ENCODE measurements at places on chromosomes 2 and 18.

- DNase-seq: no peak
Observed at GRCh38 chr2:60317034-60317386, 236.4 kb downstream of the BCL11A start.

DNA sequence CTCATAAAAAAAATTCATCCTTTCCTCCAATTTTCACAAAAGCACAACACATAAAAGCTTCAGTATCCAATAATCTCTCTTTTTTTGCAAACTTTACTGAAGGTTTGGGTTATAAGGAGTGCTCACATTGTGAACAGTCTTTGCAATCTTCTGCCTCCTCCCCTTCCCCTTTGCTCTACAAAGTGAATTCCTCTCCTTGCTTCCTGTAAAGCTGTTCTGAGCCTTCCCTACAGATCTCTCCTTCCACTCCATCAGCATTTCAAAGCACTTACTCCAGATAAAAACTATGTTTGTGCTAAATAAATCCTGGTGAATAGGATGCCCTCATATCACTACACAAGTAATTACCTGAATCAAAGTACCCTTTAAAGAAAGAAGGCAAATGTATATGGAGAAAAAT, 4.6 kb upstream of the PDK1 start:
- no peak for DNase-seq

DNA sequence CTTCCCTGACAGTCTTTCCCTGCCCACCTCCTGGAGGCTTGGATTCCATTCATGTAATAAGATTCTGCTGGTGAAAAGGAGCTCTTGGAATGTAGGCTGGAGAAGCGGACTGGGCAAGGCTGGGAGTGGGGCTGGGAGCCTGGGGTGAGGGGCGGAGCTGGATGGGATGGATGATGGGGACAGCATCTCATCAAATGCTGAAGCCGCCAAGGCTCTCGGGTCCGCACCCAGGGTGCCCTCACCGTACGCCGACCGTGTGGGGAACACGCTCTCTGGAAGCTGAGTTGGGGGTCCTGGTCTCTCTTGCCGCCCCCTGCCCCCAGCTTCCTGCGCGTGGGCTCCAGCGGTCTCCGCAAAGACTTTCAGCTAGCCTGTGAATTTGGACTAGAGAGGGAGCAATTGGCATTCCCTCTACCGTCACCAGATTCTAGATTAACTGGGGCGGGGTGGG, 9.1 kb downstream of the RAX start:
- no peak for DNase-seq

- no peak for DNase-seq
Observed at GRCh38 chr2:152920846-152921245, 202.4 kb downstream of the ARL6IP6 start.

Data from hematopoietic multipotent progenitor cell treated with erythropoietin and hydrocortisone succinate and interleukin-3 and kit ligand, for 4 days (in vitro differentiated cells).